Activated CD4-positive, alpha-beta T cell treated with anti-CD3 and anti-CD28 coated beads for 36 hours (primary cell): ENCODE measurements at places on chromosomes 11 and 22. TPM values are rescaled to one million over a fixed set of nuclear protein-coding genes. Genes with fewer than 3 reads are reported as not detected.

DNA sequence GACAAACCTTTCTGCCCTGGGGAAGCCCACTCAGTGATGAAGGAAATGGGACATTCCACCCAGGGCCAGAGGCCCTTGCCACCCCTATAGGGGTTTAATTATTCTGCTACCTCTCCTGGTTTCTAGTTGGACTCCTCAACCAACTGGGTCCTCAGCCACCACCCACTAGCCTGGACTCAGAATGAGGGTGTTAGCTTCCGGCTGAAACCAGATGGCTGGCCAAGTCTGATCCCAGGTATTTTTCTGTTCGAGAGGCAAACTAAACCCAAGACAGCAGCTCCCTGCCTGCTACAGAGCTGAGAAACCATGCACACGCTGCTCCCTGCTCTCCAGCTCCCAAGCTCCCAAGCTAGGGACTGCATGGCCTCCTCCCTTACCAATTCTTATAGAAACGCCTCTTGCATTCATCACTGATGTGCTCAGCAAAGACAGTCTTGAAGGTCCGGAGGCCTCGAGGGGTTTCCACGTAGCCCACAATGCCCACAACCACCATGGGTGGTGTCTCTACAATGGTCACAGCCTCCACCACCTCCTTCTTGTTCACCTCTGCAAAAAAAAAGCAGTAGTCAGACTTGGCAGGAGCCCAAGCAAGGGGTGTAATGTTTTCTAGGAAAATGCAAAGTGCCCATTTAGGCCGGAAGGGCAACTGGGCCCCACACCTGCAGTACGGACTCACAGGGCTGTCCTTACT lies 2.2 kb downstream of the RPL3 start:
- peak; percentile 49 for DNase-seq

DNA sequence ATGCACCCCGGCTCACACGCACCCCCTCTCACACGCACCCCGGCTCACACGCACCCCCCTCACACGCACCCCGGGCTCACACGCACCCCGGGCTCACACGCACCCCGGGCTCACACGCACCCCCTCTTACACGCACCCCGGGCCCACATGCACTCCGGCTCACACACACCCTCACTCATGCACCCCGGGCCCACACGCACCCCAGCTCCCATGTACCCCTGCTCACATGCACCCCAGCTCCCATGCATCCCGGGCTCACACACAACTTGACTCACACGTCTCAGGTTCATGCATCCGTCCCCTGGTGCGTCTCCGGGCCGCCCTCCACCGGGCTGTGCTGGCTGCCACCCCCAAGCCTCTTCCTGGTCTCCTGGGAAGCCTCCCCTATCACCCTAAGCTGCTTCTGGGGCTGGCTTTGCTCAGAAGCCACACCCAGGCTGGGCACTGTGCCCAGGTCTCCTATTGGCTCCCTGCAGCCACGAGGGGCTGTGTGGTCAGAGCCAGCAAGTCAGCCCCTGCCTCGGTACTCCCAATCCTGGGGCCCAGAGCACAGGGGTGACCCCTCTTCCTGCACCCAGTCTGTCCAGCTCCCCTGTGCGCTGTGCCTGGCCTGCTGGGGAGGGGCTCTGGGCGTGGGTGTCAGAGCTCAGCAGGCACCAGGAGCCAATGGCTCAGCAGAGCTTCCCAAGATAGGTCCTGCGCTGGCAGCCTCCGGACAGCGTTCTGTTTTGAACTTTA lies 16.9 kb downstream of the TSPAN4 start:
- DNase-seq: no peak

GRCh38 chr22:41021061-41021612 lies 70.0 kb downstream of the RBX1 start:
- DNase-seq: peak; percentile 26

DNA sequence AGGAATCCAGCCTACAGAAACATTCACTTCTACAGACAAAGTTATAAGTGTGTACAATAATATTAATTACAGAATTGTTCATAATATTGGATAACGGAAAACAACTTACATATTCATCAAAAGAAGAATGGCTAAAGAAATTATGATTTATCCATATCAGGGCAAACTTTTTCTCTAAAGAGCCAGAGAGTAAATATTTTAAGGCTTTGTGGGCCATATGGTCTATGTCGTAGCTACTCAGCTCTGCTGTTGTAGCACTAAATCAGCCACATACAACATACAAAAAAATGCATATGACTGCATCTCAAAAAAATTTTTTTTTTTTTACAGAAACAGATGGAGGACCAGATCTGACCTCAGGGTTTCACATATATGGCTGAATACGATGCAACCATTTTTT lies 96.7 kb upstream of the GALNT18 start:
- no peak for DNase-seq

- peak; percentile 38 for DNase-seq
These were observed 16.3 kb downstream of the OR2AG2 start for GRCh38 chr11:6755303-6755952.

- no peak for DNase-seq
These were observed 952 bp upstream of the CATSPERZ start for GRCh38 chr11:64298966-64299846.

DNA sequence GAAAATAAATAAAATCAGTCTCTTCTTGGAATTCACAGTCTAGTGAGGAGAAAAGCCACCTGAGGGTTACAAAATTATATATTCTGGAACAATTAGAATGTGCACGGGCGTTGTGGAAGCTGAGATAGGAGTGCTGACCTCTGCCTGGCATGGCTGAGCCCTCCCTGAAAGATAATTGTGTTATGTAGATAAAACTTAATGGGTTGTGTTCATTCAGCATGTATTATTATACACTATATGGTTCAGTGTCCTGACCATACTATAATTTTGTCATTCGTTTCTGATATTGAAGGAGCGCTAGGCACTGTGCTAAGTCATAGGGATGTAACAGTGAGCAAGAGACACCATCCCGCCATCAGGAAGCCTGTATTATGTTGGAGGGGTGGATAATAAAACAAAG lies 3.7 kb downstream of the ACAT1 start:
- DNase-seq: no peak

GRCh38 chr11:1064167-1064566 lies 10.5 kb upstream of the MUC2 start:
- no peak for DNase-seq

GRCh38 chr11:67502328-67502979 lies 2.7 kb downstream of the PITPNM1 start:
- no peak for DNase-seq

- no peak for DNase-seq
These were observed 54.4 kb upstream of the DRD2 start for GRCh38 chr11:113529606-113530005.

- DNase-seq: no peak
These were observed 935.4 kb upstream of the CHORDC1 start for GRCh38 chr11:91158297-91158696.

- DNase-seq: no peak
These were observed 49.5 kb downstream of the POLD3 start for GRCh38 chr11:74641905-74642304.

- no peak for DNase-seq
These were observed 58.3 kb downstream of the AAMDC start for GRCh38 chr11:77879218-77879617.

- DNase-seq: peak; percentile 44
These were observed 7.4 kb downstream of the SCARF2 start for GRCh38 chr22:20430101-20430719.

DNA sequence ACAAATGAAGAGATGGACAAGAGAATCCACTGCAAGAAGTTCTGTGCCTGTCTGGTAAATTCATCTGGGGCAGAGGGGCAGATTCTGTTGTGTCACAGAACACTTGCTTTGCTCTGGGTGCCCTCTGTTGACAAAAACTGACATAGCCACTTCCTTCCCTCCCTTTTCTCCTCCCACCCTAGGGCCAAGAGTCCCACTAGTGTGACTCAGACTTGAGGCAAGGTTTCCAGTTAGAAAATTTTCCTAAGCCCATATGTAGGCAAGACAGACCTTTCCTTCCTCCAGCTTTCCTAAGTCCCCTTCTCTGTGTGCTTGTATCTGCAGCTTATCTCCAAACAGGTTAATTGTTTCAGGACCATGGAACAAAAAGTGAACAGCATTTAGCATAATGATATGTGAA lies 106.8 kb downstream of the RBFOX2 start:
- DNase-seq: peak; percentile 60

DNA sequence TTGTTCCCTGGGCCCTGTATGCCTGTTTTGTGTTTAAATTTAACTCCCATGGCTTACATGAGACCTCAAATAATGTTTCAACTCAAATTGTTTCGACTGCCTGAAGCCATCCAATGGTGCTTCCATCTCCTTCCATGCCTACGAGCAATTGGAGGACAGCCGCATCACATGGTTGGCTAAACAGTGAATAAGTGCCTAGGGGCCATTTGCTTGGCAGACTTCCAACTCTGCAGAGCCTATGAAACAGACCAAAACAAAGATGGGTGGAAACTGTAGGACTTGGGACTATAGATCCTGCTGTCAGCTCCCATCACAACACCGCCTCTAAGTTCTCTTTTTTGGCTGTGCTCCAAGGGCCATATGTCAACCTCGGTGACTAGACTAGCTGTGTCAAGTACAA lies 84.1 kb downstream of the PARVA start:
- DNase-seq: no peak

DNA sequence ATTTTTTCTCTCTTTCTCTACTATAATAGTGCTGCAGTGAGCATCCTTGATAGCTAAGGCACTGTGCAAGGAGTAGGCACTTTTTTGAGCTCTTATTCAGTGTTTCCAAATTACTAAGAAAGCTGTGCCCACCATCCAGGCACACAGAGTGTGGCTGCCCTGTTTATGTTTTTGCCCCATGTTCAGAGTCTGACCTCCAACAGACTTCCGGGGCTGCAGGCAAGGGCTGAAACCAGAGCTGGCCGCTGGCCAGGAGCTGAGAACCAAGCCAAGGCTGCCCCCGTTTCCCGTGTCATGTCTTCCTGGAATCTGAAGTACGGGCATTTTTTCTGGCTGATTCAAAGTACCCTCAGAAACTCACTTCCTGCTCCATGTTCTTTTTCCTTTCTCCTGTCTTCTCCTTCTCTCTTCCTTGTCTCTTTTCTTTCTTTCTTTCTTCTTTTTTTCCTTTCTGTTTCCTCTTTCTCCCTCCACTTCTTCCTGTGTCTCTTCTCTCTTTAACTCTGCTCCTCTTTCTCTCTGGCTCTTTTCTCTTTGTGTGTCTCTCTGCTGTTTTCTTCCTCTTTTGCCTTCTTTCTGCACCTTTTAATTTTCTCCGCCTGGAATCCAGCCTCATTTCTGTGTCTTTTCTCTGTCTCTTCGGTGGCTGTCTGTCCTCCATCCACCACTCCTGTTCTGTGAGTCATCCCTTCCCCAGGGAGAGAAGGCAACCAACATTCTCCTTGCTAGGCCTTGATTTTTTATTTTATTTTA lies 17.0 kb upstream of the KCTD14 start:
- peak; percentile 60 for DNase-seq

DNA sequence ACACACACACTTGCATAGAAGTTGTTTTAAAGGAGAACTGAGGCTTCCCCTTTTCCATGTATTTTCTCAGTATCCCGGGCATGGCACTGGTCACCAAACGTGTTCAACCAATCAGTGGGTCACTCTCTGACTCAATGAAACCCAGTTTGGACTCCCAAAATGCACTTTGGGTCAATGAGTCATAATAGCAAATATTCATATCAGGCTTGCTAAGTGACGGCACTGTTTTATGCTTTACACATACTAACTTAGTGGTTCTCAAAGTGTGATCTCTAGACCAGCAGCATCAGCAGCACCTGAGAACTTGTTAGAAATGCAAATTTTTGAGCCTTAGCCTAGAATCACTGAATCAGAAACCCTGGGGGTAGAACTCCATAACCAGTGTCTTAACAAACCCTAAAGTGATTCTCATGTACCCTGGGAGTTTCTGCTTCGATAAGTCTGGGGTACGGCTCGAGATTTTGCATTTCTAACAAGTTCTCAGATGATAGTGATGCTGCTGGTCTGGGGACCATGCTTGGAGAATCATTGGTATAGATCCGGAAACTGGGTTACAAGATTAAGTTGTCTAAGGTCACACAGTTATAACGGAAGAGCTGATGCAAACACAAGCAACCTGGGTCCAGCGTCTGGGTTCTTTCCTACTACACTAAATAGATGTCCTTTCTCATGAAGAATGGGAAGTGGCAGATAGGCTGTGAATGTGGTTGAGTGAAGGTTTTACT lies 35.6 kb downstream of the ETS1 start:
- DNase-seq: peak; percentile 58

DNA sequence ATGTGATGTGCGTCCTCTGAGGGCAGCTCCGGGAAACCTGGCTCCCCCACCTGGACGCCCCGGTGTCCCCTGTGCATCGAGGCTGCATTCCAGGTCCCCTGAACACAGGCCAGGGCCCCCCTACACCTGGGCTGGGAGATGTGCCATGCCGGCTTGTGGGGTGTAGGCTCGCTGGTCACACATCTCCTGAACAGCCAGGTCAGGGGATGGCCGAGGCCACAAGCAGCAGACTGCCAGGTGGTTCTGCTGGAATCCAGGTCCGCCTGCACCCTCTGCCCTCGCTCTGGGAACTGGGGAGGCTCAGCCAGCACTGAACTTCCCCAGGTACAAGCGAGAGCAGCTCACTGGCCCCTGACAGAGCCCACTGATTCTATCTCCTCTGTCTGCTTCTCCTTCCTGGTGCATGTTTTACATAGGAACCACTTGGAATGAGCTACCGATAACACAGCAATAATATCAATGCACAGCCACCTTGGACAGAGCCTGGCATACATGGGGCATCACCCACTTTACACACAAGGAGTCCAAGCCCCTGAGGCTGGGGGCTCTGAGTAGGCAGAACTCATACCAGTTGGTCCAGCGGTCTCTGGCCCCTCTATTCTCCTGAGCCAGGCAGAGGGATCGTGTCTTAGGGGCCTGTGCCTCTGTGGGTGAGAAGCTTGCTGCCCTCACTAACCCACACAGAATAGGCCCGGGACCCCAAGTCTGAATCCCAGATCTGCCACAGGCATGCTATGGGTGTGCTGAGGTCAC lies 46.8 kb downstream of the TBX1 start:
- DNase-seq: no peak

DNA sequence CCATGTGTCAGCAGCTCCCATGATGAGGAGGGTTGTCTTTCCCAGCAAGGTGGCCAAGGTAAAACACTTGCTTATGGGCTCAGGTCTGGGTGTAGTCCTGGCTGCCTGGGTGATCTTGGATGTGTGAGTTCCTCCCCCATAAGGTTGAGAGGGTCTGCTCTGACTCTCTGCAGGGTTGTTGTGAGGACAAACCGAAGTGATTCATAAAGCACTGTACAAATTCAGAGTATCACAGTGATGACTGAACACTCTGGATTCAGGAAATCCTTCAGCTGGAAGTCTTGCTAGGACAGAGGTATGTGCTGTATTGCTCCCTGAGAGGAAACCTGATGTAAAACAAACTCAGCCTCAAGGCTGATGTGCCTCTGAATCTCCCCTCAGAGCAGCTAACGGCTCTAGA lies 220.9 kb upstream of the PITPNB start:
- DNase-seq: no peak

- DNase-seq: no peak
These were observed 57.9 kb upstream of the PARVA start for GRCh38 chr11:12319461-12319951.

Gene PKDREJ
- total RNA-seq: not detected

Gene IGF2
- total RNA-seq: 8.6 TPM

Gene EFCAB6
- 0.71 TPM for total RNA-seq

Gene OR51B2
- total RNA-seq: not detected

Gene PGA5
- total RNA-seq: not detected

Gene RFPL3
- total RNA-seq: not detected

Gene RAC2
- 692 TPM for total RNA-seq

Gene OR51I1
- not detected for total RNA-seq

Gene OR8G1
- total RNA-seq: not detected

Gene IFTAP
- total RNA-seq: 5.7 TPM
